ENCODE measurements at places on chromosomes 7 and 10.

DNA sequence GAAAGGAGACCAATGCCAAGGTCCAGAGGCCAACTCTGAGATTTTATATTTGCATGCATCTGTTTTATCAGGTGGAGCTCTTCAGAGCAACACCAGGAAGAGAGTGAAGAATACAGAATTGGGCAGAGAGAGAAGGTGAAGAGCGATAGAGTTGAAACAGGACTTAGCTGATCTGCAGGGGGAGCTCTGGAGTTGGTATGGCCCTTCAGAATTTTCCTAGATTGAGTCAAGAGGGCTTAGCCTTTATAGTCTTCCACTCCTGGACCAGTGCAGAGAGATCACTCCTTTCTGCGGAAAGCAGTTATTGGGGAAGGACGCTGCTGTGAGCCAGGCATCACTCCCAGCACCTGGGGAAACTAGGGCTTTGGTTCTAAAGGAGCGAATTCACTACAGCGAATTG lies 105.0 kb upstream of the DGKB start:
- DNase-seq = no peak

- DNase-seq = no peak
These were observed 32.8 kb downstream of the SDK1 start for GRCh38 chr7:3333861-3334260.

GRCh38 chr10:93718937-93719725 lies 16.7 kb upstream of the FRA10AC1 start:
- DNase-seq = peak; percentile 79

GRCh38 chr7:44142028-44142427 lies 896 bp upstream of the MYL7 start:
- DNase-seq = peak; percentile 64

- no peak for DNase-seq
These were observed 116.6 kb downstream of the MICU1 start for GRCh38 chr10:72509206-72509799.

- peak; percentile 65 for DNase-seq
These were observed 5.5 kb downstream of the SGCE start for GRCh38 chr7:94650147-94651051.

DNA sequence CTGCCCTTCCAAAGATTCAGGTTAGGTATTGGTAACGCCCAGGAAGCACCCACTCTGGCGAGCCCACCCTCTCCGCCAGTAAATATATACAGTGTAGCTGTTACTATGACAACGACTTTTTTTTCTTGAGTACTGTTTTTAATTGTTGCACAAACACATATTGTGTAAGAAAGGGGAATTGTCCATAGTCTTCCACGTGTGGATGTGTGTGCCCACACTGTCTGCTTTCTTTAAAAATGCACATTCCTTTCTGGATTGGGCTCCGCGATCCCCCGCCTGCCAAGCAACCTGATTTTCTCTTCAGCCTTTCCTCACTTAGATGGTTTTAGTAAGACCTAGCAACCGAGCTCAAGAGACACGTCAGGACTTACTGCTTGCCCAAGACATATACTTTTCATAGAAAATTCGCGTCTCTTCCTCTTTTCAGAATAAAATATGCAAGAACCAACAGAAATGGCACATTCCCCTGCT lies 247.8 kb downstream of the EBF3 start:
- no peak for DNase-seq

DNA sequence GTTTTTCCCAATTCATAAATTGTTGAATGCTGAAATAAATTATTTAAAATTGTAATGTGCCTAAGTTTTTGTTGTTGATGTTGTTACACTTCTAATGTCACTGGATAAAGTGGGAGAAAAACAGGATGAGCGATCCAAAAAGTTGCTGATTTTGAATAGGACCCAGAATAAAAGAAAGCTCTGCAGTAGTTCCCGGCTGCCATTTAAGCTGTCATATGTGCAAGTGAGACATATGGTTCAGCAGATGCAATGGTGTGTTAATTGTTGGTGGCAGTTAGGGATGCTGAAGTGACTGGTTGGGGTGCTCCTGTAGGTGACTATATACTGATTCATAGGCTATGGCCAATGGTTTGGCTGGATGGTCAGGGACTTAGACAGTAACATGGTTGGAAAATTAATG lies 1517.4 kb upstream of the LRRTM3 start:
- DNase-seq = no peak

- DNase-seq = no peak
These were observed 35.1 kb downstream of the EGFR start for GRCh38 chr7:55053651-55054571.

GRCh38 chr7:130304878-130305277 lies 11.9 kb downstream of the CPA4 start:
- no peak for DNase-seq

GRCh38 chr10:61289813-61290212 lies 163.4 kb downstream of the TMEM26 start:
- no peak for DNase-seq

- no peak for DNase-seq
These were observed at the start of gene KEL for GRCh38 chr7:142961973-142962926. Gene KEL (minus strand): TSS chr7:142962363. CDS start chr7:142962206, 157 bp downstream.

DNA sequence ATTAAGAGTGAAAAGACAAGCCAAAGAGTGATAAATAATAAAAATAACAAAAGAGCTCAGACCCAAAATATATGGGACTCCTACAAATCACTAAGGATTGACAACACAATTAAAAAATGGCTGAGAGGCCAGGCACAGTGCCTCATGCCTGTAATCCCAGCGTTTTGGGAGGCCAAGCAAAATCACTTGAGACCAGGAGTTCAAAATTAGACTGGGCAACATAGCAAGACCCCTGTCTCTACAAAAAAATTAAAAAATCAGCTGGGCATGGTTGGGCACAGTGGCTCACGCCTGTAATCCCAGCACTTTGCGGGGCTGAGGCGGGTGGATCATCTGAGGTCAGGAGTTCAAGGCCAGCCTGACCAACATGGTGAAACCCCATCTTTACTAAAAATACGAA lies 137.3 kb downstream of the IDE start:
- no peak for DNase-seq

GRCh38 chr7:99243751-99244337 lies 28.8 kb upstream of the MYH16 start:
- DNase-seq = no peak

DNA sequence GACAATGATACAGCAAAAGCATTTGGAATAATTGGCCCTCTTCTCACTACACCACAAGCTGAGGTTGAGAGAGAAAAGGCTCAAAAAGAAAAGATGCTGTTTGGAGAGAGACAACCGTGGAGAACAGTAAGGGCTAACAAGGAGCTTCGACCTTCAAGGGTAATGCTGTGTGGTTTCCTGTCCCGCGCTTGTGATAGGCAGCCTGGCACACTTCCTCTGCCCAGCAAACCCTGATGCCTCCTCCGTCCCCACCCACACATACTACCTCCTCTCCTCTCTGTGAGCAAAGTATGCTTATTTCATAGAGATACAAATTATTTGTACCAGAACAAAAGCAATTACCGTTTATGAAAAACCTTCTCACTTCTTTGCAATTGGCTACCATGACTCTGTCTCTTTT lies 755.4 kb downstream of the KCNMA1 start:
- DNase-seq = no peak

GRCh38 chr7:9889554-9889953 lies 1084.1 kb upstream of the PHF14 start:
- DNase-seq = peak; percentile 9

- no peak for DNase-seq
These were observed 6.9 kb downstream of the PAPOLB start for GRCh38 chr7:4854916-4855315.

- DNase-seq = no peak
These were observed 23.3 kb downstream of the MYOF start for GRCh38 chr10:93458821-93459257.

DNA sequence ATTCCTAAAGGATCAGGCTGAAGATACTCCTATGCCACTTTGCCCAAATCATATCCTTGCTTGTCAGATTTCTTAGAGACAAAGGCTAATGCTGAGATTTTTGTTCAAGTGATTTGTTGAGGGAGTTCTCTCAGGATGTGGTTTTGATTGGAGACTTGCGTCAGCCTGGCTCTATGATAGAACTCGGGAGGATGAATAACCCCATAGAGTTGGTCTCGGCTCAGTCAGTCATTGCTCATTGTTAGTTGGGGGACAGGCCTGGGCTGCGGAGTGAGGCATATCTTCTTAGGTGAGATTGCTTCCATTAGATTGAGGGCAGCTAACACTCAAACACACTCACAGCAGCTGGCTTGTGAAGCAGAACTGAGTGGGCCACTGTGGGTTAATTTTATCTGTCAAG lies 203.4 kb downstream of the KIF20B start:
- no peak for DNase-seq

DNA sequence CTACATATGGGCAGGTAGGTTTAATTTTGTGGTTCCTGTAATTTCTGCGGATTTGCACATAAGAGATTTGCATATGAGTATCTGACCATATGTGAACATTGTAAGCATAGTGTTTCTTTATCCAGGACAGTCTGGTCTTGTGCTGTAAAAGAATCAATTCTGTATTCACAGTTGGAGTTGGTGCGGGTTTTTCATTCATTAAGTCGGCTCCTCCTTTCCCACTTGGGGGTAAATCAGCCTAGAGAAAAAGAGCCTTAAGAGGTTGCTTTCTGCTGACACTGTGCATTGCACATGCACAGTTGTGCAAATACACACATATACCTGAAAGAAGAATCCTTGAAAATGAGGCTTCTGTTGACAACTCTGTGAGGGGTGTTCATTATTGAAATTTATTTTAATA lies 6.1 kb upstream of the CYP26C1 start:
- DNase-seq = no peak

DNA sequence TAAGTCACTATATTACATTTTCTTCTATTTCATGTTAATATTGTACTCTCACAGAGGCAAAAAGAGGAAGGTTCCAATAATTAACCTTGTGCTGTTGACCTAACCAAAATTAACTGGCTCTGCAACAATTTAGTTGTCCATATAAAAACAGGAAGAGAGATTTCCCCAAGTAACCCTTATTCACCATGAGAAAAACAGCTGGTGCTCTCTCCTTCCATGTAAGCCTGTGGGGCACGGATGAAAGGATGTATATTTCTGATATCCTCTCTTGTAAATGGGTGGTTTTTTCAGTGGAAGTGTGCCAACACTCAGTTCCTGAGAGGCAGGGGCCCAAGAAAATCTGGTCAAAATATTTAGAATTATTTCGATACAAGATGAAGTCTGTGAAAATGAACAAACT lies 358.1 kb downstream of the CRPPA start:
- DNase-seq = no peak

DNA sequence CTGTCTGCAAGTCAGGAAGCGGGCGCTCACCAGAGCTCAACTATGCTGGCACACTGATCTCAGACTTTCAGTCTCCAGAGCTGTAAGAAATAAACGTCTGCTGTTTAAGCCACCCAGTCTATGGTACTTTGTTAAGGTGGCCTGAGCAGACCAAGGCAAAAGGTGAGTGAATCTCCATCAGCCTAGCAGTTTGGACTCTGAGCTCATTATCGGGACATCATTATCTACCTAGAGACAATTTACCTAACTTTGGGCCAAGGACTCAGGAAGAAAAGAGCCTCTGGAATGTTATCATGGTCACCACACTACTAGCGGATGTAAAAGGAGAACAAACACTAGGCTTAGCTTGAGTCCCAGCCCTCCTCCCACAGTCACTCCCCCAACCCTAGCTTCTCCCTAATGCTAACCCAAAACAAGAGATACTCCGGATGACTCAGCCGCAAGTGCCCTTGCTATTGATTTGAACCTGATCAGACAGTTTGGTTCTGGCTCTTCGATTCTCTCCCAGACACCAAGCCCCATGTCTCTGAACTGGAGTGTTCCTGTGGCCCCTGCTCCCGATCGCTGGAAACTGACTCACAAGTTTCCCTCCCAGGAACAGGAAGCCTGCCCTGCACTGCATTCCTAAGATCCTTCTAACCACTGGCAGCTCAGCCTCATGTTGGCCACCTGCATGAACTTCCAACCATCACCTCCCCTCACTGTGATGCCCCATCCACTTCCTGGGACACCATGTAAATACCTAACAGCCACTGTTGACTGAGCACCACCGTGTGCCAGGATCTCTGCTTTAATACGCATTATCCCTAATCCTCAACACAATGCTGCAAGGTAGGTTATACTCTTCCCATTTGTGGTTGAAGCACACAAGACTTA lies 34.5 kb downstream of the CREB3L2 start:
- no peak for DNase-seq

DNA sequence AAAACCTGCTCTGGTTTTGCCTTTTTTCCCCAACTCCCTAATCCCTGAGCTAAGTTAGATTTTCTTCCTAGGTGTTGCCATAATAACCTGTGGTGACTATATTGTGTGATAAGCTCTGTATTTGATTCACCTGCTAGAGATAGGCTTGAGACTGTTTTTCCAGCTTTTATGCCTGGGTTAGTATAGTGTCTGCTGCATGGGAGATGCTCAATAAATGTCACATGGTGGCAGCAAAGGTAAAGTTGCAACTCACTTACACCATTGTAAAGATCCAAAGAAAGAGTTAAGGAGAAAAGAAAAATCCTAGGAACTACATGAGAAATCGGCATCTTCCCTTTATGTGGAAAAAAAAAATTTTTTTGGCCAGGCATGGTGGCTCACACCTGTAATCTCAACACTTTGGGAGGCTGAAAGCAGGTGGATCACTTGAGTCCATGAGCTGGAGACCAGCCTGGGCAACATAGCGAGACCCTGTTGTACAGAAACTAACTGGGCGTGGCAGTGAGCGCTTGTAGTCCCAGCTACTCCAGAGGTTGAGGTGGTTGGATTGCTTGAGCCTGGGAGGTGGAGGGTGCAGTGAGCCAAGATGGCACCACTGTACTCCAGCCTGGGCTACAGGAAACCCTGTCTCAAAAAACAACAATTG lies 3.7 kb downstream of the CCNJ start:
- no peak for DNase-seq

- no peak for DNase-seq
These were observed 40.7 kb downstream of the ATE1 start for GRCh38 chr10:121886997-121887622.

- no peak for DNase-seq
These were observed 229.8 kb downstream of the ADK start for GRCh38 chr10:74380795-74381194.

DNA sequence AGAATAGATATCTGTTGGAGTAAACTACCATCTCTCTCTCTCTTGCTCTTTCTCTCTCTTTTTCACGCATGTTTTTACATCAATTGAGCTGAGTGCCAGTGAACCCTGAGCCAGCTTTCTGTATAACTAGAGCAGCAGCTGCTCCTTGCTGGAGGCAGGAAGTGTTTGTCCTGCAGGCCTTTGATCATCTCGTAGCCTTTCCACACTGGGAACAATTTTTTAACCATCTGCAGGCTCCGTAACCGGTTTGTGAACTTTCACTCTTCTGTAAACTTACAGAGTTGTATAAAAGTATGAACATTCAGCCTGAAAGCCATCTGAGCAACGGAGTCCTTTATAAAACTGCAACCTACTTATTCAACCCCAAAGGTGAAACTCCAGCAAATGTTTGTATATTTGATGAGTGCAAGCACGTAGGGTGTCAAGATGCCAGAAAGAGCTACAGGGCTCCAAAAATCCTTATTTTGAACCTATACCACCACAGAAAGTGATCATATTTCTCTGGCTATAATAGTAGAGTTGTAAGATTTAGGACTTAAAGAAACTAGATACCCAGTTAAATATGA lies 162.8 kb upstream of the NFE2L3 start:
- DNase-seq = no peak

All from spleen (tissue), 13 donors.